ENCODE measurements at places on chromosomes 5 and 9.

GRCh38 chr9:72480921-72481320, 40.5 kb upstream of the TMC1 start:
- DNase-seq, result no peak

DNA sequence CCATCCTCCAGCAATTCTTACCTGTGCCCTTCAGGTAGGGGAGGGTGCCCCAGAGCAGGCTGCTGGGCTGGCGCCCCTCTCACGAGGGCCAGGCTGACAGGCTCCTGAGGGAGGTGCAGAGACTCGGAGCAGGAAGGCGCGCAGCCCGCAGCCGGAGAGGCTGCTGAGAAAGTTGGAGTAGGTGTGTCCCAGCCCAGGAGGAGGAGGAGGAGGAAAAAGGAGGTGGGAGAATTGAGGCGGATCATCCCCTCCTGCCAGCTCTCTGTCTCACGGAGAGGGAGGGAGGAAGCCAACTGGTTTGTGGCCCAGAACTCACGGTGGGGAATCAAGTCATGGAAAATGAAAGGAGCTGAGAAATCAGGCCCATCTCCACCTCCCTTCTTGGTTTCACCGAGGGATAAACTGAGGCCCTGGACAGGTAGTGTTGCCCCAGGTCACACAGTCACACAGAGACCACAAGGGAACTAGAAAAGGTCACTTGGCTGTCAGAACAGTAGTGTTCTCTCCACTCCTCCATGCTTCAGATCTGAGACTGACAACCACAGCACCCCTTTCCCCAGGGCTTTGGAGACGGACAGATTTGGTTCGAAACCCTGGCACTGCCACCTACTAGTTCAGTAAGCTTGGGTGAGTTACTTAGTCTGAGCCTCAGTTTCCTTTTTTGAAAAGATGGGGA, at the start of gene FAT2:
Gene FAT2 (minus strand): TSS at position 188 of the 676 bp plus-strand sequence. CDS start 22,400 bp downstream, outside the sequence.
- no peak for DNase-seq

DNA sequence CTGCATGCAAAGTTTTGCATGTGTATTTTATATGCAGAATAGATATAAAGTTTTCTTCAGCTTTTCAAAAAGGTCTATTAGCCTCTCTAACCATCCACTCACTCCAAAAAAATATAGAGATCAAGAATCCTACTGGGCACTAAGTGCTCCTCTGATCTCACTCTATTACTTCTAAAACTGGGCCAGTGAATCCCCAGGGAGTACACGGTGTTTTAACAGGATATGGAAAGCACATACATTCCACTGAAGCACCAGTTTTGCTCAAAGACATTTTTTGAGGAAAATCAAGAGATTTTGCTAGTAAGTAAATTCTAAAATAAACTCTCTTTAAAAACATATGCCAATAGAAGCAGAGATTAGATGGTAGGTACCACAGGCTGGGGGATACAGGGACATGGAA, 95.2 kb downstream of the DEPDC1B start:
- no peak for DNase-seq

- no peak for DNase-seq
Measured at GRCh38 chr9:134125413-134126095, 10.3 kb upstream of the WDR5 start.

- DNase-seq, result no peak
Measured at GRCh38 chr5:77231471-77232138, 21.1 kb downstream of the PDE8B start.

GRCh38 chr9:28782630-28783029, 1209.3 kb upstream of the C9orf72 start:
- DNase-seq, result no peak

GRCh38 chr5:2752821-2753439, 1.5 kb upstream of the IRX2 start:
- DNase-seq, result no peak

GRCh38 chr9:130660683-130661450, 3.5 kb upstream of the PRDM12 start:
- no peak for DNase-seq

GRCh38 chr5:124831687-124832240, 85.3 kb upstream of the ZNF608 start:
- DNase-seq, result no peak

GRCh38 chr5:157924931-157925729, 66.2 kb upstream of the CLINT1 start:
- DNase-seq, result no peak

- no peak for DNase-seq
Measured at GRCh38 chr5:947626-948471, 55.2 kb downstream of the TRIP13 start.

- DNase-seq, result peak; percentile 59
Measured at GRCh38 chr9:96061293-96061987, 185.9 kb downstream of the ERCC6L2 start.

DNA sequence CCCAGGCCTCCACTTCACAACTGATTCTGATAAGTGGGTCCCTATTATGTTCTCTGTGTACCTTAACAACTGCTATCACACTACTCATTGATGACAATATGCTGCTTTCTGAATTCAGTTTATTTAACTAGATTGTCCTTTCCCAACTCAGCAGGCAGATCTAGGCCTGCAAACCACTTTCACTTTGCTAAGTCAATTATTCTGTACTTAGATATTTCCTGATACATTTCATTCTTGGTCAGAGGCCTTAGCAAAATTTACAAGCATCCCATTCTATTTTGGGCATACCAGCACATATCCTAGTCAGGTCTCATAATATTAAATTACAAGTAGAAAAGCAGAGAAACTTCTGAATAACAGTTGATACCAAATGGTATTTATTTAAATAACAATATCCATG, 235.7 kb upstream of the HAPLN1 start:
- DNase-seq, result no peak

- no peak for DNase-seq
Measured at GRCh38 chr9:98892690-98893089, 51.0 kb upstream of the COL15A1 start.

DNA sequence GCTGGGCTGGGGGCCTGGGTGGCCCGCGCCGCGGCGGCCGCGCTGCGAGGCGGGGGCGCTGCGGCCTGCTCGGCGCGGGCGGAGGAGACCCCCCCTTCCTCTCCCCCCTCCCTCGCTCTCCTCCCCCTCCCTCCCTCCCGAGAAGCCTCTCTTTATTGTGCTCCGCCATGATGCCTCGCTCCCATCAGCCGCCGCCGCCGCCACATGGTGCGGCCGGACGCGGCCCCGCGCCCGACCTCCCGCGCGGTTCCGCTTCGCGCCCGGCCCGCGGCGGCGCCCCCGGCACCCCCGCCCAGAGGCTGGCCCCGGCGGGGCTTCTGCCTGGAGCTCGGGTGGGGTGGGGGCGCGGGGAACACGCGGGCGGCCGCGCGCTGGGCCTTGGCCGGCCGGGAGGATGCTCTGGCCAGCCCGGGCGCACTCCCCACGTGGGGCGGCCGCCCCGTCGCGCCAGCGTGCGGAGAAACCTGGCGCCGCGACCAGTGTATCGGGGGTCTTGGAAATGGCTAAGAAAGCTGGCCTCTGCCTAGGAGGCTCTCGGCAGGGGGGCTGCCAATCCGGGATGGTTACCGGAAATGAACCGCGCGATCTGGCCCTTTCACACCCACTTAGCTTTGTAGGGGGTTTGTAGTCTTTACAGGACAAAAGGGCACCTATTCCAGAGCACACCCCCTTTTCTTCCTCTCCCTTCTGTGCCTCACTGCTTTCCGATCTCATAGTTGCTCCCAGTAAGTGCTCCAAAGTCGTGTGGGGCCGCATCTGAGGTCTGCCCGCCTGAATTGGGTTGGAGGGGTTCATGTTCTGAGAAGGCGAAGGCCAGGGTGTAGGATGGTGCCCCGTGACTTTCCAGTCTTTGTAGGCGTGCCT, 1.0 kb downstream of the SET start:
- peak; percentile 70 for DNase-seq

GRCh38 chr5:14895301-14895700, 23.7 kb upstream of the ANKH start:
- DNase-seq, result peak; percentile 8

DNA sequence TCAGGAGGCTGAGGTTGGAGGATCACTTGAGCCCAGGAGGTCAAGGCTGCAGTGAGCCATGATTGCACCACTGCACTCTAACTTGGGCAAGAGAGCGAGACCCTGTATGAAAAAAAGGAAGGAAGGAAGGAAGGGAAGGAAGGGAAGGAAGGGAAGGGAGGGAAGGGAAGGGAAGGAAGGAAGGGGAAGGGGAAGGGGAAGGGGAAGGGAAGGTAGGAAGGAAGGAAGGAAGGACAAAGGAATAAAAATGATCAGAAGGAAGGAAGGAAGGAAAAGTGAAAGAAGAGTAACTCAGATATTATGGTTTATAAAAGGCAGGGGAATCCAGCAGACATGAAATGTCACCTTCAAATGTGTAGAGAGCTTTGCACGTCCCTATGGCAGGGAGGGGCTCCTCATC, 64.4 kb downstream of the USP20 start:
- DNase-seq, result no peak

DNA sequence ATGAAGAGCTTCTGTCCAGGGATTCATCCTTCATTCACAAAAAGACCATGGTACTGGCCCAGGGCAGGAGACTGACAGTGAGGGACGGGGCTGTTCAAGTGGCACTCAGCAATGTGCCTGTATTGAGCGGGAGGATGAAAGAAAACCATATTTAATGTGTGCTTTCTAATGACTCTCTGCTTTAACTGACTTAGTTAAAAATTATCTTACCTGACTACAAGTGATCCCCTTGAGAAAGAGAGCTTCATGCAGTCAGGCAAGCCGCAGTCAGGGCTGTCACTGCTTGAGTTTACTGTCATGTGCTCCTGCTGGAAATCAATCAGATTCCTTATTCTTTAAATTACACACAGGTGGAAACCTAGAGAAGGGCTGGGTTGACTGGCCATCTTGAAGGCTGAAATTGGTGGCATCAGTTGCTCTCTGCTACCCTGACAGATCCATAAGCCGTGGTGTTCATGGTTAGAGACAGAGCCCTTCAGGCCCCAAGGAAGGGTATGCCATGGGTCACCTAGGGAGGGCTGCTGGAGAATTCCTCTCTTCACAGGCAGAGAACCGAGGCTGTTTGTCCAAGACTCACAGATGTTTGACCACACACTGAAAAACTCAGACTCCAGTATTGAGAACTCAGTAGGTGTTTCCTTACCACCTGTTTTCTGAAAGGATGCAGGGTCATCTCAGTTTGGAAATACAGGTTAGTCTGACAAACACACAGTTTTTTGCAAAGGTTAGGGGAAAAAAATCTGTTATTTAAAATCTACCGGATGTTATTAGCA, 70.9 kb downstream of the TRIO start:
- no peak for DNase-seq

- DNase-seq, result no peak
Measured at GRCh38 chr9:121362813-121363621, 7.0 kb downstream of the STOM start.

DNA sequence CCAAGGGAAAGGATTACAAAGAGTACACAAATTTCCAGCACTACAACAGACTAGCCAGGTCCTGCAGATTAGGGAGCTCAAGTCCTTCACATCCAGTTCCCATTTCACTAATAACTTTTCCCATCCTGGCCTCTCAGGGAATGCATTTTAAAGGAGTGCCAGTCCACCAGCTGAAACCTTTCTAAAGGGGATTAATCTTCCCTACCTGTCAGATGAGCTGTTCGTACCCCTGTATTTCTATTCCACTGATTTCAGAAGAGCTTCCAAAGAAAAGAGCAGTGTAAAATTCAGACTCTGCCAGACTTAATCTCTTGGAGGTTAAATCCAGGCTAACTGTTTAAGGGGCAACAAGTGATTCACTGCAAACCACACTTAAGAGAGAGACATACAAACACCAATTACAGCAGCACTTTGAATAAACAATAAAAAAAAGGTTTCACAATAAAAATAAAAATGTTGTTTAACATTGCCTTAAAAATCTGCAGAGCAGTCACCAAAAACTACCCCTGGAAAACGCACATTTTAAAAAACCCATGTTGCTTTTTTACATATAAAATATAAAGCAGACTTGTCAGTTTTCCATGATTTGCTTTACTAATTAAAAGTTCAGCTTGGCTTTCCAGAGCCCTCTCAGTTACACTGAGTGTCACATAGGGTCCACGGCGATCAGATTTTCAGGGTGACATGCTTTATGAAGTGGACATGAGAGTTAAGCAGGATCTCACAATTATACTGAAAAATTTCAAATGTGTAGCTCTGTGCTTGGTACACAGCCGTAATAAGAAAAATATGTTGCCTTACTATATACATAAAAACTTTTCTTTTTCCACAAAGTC, 3.2 kb downstream of the ROR2 start:
- DNase-seq, result no peak

- no peak for DNase-seq
Measured at GRCh38 chr5:53884417-53884816, 324.0 kb downstream of the NDUFS4 start.

DNA sequence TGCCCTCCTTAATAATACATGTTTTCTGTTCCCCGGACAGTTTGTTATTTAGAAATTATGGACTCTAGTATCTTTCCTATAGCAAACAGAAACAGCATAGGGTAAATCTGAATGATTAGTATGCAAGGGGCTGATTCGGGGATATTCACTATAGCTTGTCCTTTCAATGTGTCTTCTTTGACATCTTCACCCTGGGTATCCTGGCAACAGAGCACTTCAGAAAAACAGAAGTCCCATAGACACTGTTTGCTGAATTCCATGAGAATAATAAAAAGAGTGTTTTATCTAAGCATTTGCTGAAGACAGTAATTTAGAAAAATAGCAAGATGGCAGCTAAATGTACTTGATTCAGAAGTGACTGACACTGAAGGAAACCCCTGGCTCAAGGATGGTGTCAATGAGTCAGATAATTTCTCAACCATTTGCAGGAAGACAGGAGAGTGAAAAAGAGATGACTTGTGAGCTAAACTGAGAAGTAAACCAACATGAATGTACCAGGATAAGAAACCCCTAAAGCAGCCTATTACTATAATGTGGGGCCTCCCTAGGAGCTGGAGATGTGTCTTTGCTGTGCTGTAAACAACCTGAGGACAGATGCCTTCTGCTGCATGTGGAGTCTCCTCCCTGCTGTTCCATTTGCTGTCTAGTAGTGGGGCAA, 246.2 kb downstream of the MAN2A1 start:
- no peak for DNase-seq

DNA sequence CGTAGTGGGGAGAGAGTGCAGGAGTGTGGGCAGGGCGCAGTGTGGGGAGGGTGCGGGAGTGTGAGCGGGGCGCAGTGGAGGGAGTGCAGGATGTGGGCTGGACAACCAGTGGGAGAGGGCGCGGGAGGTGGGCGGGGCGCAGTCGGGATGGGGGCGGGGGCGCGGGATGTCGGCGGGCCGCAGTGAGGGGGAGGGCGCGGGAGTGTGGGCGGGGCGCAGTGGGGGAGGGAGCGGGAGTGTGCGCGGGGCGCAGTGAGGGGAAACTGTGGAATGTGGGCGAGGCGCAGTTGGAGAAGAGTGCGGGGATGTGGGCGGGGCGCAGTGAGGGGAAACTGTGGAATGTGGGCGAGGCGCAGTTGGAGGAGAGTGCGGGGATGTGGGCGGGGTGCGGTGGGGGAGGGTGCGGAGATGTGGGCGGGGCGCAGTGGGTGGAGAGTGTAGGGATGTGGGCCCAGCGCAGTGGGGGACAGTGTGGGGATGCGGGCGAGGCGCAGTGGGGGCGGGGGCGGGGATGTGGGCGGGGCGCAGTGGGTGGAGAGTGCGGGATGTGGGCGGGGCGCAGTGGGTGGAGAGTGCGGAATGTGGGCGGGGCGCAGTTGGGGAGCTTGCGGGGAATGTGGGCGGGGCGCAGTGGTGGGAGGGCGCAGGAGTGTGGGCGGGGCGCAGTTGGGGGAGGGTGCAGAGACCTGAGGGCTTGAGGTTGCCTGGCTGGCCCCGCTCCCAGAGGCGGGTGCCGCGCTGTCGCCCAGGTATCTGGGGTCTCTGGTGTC, at the start of gene NXNL2:
Gene NXNL2 (plus strand): TSS at position 723 of the 770 bp plus-strand sequence. CDS start 257 bp downstream, outside the sequence.
- peak; percentile 41 for DNase-seq

Data from CD4-positive, alpha-beta T cell treated with Interleukin-21 for 1 hour (primary cell).